ENCODE measurements at places on chromosomes 13 and 19. TPM values are rescaled to one million over a fixed set of nuclear protein-coding genes. Genes with fewer than 3 reads are reported as not detected.

Gene ZNF534
- not detected for total RNA-seq

DNA sequence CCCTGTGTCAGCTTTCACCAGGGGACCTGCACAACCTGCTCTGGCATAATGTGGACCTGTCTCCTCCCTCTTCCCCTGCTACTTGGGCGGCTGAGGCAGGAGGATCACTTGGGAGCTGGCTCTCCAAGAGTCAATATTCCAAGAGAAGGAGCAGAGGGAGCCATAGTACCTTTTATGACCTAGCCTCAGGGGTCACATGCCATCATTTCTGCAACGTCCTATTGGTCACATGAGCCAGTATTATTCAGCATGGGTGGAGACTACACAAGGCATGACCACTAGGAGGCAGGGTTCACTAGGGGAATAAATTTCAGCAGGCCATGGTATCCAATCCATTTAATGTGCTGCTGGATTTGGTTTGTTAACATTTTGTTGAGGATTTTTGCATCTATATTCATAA is 12.0 kb upstream of the SHFL start:
- DNase-seq = peak; percentile 38

- peak; percentile 85 for DNase-seq
Observed at GRCh38 chr19:13784731-13785452, 10.4 kb upstream of the ZSWIM4 start.

- peak; percentile 42 for DNase-seq
Observed at GRCh38 chr13:76830805-76831204, 55.4 kb downstream of the KCTD12 start.

Gene IZUMO2
- total RNA-seq = not detected

DNA sequence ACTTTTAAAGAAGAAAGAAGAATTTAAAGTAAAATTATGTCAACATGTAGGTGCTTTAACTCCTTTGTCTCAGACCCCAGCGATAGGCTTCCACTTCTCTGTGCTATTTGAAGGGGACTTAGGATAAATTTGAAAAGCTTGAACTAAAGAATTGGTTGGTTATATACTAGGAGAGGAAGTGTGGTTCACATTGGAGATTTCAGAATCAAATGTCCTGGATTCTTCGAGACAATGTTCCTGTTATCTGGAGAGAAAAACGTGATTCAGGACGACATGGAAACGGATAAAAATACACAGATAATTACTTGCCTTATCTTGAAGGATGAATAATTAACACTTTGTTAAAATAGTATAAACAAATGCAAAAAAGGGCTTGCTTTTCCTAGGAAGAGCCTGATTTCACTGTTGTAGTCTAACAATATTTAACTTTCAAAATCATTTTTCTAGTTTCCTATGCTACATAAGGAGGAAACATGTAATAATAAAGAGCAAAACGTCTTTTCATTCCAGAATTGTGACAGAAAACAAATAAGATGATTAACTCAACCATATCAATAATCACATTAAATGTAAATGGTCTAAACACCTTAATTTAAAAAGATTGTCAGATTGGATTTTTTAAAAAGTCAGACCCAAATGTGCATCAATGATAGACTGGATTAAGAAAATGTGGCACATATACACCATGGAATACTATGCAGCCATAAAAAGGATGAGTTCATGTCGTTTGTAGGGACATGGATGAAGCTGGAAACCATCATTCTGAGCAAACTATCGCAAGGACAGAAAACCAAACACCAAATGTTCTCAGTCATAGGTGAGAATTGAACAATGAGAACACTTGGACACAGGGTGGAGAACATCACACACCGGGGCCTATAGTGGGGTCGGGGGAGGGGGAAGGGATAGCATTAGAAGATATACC is 724 bp upstream of the ZNF780A start:
- no peak for DNase-seq

DNA sequence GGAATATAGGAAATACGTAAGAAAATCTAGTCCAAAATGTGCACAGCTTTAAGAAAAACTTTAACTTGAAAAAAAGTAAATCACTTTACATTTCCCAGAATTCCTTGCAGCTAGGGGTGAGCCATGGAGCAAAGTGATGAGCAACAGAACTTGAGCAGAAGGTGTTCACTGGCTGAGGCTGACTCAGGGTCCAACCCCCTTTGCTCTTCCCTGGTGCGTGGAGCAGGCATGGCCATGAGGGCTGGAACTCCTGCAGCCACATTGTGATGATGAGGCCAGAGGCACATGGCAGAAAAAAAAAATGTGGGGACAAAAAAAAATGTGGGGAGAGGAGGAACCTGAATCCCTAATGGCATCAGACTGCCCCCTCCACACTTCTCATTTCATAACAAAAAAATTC is 9.9 kb upstream of the PLA2G4C start:
- no peak for DNase-seq

GRCh38 chr13:84658491-84659358 is 776.5 kb upstream of the SLITRK1 start:
- no peak for DNase-seq

DNA sequence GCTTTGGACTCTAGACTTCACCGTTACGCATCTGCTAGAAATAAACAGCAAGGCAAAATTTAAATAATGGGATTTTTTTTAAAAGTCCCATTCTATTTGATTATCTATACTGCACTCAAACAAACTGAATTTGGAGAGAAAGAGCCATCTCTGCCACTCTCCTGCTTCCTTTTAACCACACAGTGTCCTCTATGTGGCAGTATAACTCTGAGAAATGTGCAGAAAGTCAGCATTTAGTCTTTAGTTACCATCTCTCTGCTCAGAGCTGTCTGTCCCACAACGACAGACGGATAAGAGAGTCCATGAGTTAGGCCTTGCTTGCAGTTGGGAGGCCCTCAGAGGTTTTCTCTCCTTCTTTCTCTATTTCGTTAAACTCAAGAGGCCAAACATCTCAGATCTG is 21.2 kb downstream of the CCNA1 start:
- peak; percentile 51 for DNase-seq

DNA sequence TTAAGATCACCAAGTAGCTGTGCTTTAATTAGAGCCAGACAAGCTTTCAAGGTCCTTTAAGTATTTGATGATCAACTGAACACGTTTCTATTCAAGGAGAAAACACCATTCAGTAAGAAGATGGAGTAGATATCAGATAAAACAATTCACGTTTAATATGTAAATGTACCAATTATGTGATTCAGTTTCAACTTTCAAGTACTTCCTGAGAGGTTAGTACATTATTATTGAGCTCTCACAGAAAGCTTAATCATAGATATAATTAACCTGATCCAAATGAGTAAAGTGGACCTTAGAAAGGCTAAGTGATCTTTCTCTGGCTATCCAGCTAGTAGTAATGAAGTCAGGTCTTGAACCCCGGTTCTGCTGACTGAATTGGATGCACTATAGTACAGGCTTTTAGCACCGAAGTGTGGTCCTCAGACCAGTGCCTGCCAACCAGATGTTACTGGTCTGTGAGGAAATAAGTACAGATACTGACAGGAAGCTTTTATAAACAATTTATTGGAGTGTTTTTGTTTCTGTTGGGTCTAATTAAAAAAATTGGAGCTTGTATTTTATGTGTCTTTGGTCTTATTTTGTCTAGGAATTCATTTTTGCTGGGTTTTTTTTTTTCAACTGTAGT is 10.2 kb downstream of the CLN5 start:
- DNase-seq = no peak

DNA sequence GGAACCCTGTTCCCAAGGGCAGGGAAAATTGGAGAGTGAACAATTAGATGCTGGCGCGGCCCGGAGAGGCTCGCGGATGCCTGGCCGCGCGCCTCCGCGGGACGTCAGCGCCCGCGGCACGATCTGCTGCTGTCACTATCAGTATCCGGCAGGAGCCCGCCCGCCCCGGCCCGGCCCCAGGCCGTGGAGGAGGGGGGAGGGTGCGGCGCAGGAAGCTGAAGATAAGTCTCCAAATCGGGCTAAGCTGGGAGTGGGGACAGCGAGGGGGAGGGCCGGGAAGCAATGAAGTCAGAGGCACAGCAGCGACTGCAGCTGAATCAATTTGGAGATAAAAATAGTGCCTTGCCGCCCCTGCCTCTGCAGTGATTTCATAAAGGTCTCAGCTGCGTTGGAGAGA is 441.5 kb upstream of the KLF12 start:
- peak; percentile 93 for DNase-seq

Gene PPAN
- total RNA-seq = 1.2 TPM

GRCh38 chr19:48991873-48992580 is 1.1 kb downstream of the GYS1 start:
- peak; percentile 87 for DNase-seq

GRCh38 chr13:62502588-62502987 is 1086.9 kb upstream of the PCDH20 start:
- no peak for DNase-seq

Gene CYP4F8
- total RNA-seq = not detected

DNA sequence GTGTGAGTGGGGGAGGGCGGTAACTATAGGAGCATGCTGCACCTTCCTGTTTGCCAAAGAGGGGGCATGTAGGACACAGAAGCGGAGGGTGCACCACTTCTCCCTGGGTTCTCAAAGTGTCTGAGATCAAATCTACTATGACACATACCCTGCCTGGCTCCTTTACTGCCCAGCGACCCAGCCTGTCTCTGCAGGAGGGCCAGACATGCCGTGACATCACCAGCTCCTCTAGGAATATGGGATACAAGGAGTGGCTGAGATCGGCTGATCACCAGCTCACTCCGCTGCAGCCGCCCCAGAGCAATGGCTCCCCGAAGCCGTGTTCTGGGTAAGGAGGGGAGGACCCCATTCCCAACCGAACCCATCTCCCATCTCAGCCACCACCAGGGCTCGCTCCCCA is 16.4 kb upstream of the IGFL1 start:
- DNase-seq = no peak

- peak; percentile 47 for DNase-seq
Observed at GRCh38 chr19:43625918-43626579, 6.6 kb upstream of the ZNF428 start.

GRCh38 chr19:44539236-44539826 is 9.9 kb upstream of the CEACAM20 start:
- DNase-seq = no peak

- no peak for DNase-seq
Observed at GRCh38 chr13:66210677-66211076, 1019.5 kb downstream of the PCDH9 start.

DNA sequence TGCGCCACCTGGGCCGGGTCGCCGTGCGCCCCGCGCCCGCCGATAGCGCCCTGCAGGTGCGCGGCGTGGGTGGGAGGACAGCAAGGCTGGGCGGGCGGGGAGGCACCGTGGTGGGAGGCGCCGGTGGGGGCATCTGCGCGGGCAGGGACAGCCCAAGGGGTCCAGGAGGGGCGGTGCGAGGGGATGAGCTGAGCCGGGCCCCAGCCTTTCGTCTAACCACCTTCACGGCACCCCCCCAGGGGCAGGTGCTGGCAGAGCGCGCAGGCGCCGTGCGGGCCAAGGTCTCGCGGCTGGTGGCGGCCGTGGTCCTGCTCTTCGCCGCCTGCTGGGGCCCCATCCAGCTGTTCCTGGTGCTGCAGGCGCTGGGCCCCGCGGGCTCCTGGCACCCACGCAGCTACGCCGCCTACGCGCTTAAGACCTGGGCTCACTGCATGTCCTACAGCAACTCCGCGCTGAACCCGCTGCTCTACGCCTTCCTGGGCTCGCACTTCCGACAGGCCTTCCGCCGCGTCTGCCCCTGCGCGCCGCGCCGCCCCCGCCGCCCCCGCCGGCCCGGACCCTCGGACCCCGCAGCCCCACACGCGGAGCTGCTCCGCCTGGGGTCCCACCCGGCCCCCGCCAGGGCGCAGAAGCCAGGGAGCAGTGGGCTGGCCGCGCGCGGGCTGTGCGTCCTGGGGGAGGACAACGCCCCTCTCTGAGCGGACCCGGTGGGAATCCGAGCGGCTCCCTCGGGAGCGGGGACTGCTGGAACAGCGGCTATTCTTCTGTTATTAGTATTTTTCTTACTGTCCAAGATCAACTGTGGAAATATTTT is 3.1 kb downstream of the KISS1R start:
- no peak for DNase-seq

Gene DKKL1
- total RNA-seq = not detected

DNA sequence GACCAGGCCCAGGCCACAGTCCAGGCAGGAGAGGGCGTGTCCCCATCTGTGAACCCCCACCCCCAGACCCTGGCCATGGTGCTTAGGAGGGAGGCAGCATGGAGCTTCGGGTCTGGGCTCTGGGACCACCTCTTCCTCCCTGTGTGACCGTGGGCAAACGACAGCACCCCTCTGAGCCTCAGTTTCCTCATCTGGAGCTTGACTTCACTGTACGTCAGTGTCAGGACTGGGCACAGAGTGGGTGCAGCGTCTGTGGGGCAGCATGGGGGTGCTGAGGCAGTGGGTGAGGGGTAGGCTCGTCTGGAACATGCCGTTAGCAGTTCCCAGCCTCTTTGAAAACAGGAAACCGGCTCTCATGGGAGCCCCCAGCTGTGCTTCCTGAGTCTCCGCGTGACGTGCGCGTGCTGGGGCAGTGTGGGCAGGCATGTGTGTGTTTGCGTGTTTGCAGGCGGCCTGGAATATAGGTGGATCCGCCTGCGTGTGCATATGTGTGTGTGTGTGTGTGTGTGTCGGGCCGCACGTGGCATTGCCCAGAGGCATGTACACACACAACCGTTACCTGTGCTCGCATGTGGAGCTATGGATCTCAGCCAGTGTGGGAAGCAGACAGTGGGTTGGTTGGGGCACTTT is 15.8 kb downstream of the ARRDC2 start:
- peak; percentile 64 for DNase-seq

GRCh38 chr13:46520166-46520565 is 32.8 kb upstream of the LRCH1 start:
- DNase-seq = peak; percentile 49

DNA sequence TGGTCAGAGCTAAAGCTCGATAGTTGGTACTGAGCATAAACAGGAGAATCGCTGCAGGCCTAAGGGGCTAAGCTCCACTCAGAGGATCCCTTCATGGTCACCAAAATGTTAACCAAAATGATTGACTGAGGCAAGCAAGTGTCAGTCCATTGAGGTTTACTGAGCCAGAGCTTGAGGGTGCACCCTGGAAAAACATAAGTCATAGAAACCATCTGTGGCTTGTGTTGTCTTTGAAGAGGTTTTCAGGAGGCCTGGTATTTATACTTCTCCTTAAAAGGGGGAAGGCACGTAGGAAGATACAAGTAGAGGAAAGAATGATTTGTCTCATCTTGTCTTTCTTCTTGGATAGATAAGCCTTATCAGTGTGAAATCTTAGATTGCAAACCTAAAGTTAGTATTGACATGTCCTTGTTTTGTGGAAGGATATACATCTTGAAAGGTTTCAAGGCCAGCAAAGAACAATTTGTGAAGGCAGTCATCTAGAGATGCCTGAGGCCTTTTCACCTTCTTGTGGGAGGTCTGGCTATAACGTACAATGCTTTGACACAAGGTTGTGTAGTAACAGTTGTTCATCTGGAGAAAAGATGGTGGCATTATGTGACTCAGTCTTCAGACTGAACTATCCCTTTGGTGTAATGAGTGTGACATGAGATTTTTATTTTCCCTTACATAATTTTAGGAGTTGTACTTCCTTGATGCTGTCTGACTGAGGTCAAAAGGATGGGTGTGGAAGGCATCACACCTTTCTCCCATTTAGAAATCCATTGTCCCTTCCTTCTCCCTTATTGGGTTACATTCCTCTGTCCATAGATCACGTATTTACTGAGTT is 14.7 kb upstream of the CEACAM6 start:
- no peak for DNase-seq

GRCh38 chr19:46637224-46637623 is 1.2 kb upstream of the GNG8 start:
- DNase-seq = no peak

Measured in stomach (tissue), 19 donors.